ENCODE measurements at places on chromosomes 4 and X. TPM values are rescaled to one million over a fixed set of nuclear protein-coding genes. Genes with fewer than 3 reads are reported as not detected.

PPP4R3C gene
- not detected for total RNA-seq

DNA sequence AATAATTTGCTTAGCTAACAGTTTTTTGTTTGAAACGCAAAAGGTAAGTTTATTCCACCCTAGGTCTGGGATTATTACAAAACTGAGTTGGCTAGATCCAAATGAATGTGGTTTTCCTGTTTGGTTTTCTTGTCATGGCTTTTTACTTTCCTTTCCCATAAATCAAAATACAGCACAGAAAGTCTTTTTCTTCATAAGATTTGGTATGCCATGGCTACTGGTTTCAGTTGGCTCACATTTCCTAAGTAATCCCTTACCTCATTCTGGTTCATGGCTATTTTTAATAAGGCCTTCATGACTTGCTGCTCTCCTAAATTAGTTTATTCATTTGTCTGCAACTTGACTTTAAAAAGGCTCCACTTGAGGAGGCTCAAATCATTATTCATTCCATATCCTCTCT is 12.9 kb upstream of the PAK3 start:
- DNase-seq, result no peak

GRCh38 chr4:52036886-52037530 is 1.1 kb downstream of the SGCB start:
- DNase-seq, result no peak

- DNase-seq, result no peak
Measured at GRCh38 chrX:39205467-39205866, 404.2 kb downstream of the MID1IP1 start.

RNF212 gene
- 5.1 TPM for total RNA-seq

DNA sequence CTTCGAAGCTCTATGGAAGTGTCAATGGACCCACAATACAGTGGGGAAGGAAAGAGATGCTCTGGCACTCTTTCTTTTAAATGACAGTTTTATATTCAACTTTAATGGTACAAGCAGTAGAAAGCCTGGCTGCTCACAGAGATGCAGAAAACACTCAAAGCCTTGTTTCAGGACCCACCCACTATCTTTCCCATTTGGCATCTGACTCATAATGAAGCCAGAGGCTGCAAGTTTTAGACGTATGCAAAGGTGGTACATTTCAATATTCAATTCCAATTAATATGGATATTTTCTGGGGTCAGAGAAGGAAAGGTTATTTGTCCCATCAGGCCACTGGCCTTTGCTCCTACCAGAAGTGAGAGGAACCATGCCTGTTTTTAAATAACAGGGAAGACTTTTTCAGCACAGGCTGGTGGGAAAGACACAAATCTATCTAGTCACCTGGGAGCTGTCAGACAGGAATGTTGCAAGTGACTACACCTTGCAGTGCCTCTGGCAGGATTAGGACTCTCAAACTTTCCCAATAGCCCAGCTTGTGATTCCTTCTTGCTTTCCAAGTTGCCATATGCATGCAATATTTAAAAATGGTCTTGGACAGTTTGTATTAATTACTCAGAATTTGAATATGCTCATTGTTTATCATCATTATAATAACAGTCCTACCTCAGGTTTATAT is 70.0 kb upstream of the RAB40AL start:
- DNase-seq, result no peak

TMEM156 gene
- total RNA-seq, result 0.99 TPM

- DNase-seq, result no peak
Measured at GRCh38 chr4:31647786-31648185, 927.6 kb downstream of the PCDH7 start.

GTPBP6 gene
- total RNA-seq, result 57.5 TPM

- no peak for DNase-seq
Measured at GRCh38 chr4:2810388-2810787, 17.5 kb downstream of the SH3BP2 start.

SPANXD gene
- not detected for total RNA-seq

NPNT gene
- total RNA-seq, result 5.8 TPM

SH3BGRL gene
- 111 TPM for total RNA-seq

GRCh38 chr4:148097801-148098200 is 344.4 kb downstream of the NR3C2 start:
- no peak for DNase-seq

GRCh38 chr4:174156239-174156826 is 127.1 kb downstream of the FBXO8 start:
- no peak for DNase-seq

NXF2B gene
- total RNA-seq, result not detected

GLUD2 gene
- total RNA-seq, result 2.5 TPM

DCAF8L2 gene
- total RNA-seq, result not detected

DNA sequence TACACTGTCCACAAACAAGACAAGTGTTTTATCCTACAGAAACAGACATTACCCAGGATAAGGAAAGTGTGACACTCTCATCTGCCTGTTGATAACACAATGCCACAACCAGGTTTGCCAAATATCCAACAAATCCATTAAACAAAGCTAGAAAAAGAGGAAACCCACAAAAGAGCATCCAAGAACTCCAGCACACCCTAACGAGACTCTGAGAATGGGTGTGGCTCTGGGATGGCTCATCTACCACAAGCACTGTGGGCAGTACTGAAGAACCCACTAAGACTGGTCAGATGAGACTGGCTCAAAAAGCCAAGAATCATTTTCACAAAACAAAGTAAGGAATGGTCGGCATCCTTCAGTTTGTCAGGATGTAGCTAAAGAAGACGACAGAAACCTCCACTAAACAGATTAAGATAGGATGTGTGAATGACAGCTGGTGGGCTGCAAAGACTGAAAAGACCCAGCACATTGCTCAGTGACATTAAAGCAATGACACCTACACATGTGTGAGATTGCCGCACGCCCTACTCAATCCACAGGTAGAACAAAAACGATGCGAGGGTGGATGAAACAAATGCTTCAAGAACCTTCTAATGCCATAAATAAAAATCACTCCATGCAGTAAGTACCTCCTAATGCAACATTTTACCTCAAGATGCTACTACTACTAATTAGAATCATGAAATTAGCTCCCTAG is 14.7 kb downstream of the ATP8A1 start:
- no peak for DNase-seq

DNA sequence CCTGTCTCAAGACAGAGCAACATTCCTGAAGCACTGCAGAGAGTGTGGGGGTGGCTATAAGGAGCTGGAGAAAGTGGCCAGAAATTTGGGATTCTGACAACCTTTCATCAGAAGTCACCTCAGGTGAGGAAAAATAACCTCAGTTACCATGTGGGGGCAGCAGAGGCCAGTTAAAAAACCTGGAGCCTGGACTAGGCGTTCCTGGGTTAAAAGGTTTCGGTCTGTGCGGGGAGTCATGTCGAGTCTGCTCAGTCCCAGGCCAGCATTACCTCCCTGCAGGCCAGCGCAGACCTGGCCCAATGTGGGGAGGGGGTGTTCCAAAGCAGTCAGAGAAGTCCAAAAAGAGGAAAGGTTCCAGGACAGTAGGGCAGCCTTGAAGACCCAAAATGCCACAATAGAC is 10.9 kb upstream of the NALF2 start:
- DNase-seq, result no peak

CABS1 gene
- not detected for total RNA-seq

DNA sequence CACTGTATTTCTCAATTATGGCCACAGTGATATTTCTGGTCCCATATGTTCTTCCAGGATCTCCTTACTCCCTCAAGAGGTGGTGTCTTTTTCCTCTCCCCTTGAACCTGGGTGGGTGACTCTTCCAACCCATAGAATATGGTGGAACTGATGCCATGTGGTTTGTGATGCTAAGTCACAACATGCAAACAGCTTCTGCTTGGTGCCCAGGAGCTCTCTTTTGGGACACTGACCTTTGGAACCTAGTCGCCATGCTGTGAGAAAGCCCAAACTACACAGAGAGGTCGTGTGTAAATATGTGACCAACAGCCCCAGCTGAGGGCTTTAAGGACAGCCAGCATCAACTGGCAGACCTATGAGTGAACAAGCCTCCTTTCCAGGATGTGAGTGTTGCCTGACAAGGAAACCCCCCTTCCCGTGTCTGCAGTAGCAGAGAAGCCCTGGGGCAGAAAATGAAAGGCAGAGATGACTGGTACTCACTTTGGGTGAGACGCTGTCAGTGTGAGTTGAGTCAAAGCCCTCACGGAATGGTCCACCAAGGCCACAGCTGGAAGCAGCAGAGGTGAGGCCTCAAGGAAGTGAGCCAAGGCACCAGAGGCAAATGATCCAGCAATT is 223.4 kb downstream of the BCOR start:
- DNase-seq, result no peak

VEGFD gene
- total RNA-seq, result 4.1 TPM

GRCh38 chr4:4921077-4921476 is 61.6 kb downstream of the MSX1 start:
- no peak for DNase-seq

DNA sequence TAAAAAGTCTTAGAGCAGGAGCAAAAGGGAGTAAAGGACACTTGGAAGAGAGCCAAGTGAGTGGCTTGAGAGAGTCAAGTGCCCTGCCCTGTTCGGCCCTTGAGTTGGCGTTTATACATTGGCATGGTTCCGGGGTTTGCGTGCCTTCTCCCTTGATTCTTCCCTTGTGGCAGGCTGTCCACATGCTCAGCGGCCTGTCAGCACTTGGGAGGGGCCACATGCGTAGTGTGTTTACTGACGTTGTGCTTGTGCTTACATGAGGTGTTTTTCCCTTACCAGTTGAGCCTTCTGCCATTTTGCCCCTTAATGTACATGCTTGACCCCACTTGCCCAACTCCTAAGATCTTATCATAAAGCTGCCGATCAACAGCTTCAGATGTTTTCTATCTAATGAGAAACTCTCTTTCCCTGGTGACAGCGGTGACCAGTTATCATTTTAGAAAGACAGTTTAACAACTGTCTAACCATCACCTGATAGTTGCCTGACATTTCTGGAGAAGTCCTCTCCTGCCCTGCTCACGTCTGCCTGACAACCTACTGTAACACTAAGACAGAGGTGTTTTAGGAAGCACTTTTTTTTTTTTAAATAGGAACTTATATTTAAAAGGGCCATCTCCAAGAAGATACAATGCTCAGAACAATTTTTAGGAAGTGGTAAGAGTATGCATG is 49.5 kb upstream of the GC start:
- DNase-seq, result no peak

CLGN gene
- total RNA-seq, result 1.1 TPM

GRCh38 chrX:139720136-139720535 is 12.2 kb upstream of the MCF2 start:
- no peak for DNase-seq

DNA sequence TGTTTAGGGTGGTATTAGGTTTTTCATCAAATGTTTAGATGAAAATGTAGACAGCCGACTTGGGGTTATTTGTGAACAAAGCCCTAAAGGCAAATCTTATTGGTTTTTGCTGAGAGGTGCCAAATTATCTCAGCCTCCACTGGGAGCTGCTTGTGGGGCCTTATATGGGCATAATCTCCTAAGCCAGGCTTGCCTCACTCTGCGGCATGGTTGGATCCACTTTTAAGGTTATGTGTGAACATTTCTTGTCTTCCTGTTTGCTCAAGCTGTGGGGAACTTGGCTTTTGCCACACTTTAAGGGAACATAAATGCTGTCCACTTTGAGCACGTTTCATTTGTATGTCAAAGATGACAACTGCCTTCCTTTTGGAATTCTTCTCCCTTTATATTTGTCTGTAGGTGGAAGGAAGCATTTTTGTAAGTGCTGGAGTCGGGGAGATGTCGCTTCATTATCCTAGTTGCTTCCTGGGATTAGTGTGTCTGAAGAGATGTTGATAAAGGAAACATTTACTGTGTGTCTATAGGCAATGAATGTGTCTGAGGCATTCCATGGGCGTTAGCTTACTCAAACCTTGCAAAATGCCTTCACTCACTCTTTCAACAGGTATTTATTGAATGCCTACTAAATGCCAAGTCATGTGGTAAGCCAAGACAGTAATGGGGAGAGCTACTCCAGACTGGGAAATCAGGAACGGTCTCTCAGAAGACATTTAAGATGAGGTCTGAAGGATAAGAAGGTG is 78.3 kb downstream of the SLC9A6 start:
- no peak for DNase-seq

DNA sequence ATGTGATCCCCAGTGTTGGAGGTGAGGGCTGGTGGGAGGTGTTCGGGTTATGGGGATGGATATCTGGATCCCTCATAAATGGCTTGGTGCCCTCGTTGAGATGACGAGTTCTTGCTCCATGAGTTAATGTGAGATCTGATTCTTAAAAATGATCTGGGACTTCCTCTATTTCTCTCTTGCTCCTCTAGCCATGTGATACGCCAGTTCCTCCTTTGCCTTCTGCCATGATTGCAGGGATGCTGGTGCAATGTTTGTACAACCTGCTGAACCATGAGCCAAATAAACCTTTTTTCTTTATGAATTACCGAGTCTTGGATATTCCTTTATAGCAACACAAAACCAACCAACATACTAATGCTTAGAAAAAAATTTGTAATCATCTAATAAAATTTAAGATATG is 56.6 kb downstream of the STAP1 start:
- no peak for DNase-seq

DUX4 gene
- 0.29 TPM for total RNA-seq

KLHL13 gene
- total RNA-seq, result 14.2 TPM

DNA sequence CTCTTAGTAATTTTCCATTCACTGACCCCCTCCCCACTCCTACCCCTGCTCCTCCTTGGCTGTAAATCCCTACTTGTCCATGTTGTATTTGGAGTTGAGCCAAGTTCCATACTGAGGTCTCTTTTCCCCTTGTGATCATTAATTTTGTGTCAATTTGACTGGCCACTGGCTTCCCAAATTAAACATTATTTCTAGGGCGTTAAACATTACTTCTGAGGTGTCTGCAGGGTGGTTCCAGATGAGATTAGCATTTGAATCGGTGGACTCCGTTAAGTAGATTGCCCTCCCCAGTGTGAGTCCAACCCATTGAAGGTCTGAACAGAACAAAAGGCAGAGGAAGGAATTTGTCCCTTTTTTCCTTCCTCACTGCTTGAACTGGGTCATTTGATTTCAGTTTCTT is 25.7 kb downstream of the SLC39A8 start:
- no peak for DNase-seq

All from ureter (tissue), 1 donor.